OCI-LY7 (cell line): ENCODE measurements at places on chromosomes 7 and 10.
A peak's percentile ranks its signal among the peaks of the same experiment; 100 is the strongest.

DNA sequence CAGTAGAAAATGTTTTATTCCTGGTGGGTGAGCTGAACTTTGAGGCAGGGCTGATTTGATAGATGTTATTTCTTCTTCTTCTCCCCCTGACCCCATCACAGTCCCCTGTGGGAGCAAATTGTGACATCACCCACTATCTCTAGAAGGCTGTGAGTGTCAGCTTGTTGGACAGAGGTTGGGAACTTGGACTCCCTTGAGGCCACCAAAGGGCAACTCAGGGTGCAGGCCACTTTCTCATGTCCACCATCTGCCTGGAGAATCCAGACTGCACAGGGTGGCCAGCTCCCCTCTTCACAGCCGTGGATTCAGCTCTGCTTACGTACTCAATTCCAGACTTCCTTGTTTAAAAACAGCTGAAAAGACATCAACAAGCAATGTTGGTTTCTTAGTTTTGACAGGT, 103.0 kb downstream of the LRRC18 start:
- no peak for DNase-seq

GRCh38 chr10:1544929-1545328, 192.4 kb downstream of the ADARB2 start:
- DNase-seq = no peak

DNA sequence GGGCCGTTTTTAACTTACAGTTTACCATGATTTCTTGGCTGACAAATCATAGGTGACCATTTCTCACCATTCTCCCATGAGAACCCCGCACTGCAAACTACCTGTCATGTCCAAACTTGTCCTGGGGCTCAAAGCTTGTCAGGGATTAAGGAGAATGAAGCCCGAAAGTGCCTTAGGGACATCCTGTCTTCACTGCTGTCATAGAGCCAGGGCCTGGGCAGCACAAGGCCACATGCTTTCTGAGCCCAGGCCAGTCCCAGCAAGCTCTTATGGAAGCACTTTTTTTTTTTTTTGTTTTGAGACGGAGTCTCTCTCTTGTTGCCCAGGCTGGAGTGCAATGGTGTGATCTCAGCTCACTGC, 33.9 kb downstream of the CCM2 start:
- DNase-seq = no peak

GRCh38 chr10:77583527-77583926, 54.1 kb downstream of the KCNMA1 start:
- no peak for DNase-seq

DNA sequence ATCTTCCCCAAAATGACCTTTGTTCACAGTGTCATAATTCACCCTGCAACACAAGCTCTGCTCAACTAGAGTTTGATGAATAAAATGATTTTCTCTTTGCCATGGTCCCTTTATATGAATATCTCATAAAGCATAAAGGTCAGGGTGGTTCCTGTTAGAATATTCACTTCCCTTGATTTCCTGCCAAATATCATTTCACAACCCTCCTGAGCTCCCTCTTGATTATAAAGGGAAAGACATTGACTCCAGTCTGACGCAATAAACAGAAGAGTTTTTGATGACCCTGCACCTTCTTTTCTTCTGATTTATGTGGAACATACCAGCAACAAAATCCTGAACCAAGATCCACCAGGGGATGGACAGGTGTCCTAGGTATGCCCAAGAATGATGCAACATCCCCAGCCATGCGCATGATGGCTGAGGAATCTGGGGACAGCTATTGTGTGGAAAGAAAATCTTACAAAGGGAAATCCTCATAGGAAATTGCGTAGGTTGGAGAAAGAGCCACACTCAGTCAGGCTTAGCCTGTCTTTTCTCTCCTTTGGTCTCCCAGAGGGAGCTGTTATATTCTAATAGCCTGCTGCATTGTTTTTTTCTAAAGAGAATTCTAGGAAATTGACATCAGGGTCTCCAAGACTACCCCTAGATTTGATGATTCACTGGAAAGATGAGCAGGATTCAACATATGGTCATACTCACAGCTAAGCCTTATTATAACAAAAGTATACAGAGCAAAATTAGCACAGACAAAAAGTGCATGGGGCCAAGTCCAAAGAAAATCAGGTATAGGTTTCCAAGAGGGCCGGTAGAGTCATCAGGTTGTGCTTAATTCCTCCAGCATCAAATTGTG, 18.8 kb downstream of the IFIT3 start:
- no peak for DNase-seq

GRCh38 chr10:58331646-58332045, 3.2 kb upstream of the UBE2D1 start:
- DNase-seq = no peak

GRCh38 chr10:10699427-10699826, 318.2 kb upstream of the CELF2 start:
- no peak for DNase-seq

- DNase-seq = peak; percentile 97
Observed at GRCh38 chr7:25968205-25968993, 183.6 kb upstream of the NFE2L3 start.

- DNase-seq = no peak
Observed at GRCh38 chr10:84004221-84004620, 135.1 kb upstream of the GHITM start.

DNA sequence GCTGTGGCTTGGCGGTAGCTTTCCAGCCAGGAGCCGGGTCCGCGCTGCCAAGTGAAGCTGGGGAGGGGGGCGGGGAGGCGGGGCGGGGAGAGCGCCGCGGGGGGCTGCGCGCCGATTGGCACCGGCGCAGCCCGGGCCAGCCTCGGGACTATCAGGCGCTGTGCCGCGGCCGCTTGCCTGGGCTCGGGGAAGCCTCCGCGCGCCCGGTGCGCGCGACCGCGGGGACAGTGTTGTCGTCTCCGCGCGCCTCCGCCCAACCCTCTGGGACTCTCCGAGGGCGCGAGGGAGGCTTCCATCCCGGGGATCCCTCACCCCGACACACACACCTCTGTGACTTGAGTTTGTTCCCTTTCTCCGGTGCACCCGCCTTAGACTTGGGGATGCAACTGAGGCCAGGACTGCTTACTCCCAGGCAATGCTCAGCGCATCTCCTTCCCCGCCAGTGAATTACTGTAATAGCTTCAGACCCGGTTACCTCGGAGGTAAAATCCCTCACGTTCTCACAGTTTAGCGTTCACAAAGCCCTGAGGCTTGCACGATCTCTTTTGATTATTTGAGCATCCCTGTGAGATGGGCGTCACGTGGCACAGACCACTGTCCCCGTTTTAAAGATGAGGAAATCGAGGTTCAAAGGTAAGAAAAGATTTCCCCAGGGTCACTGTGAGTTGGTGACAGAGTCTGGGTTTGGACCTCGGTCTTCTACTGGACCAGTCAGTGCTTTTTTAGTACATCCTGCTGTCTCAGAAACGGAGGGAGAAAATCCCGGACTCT, at the start of gene NKX1-2:
NKX1-2 (minus strand) TSS at position 24 of the 771 bp plus-strand sequence. CDS start 92 bp downstream, outside the sequence.
- DNase-seq = no peak

DNA sequence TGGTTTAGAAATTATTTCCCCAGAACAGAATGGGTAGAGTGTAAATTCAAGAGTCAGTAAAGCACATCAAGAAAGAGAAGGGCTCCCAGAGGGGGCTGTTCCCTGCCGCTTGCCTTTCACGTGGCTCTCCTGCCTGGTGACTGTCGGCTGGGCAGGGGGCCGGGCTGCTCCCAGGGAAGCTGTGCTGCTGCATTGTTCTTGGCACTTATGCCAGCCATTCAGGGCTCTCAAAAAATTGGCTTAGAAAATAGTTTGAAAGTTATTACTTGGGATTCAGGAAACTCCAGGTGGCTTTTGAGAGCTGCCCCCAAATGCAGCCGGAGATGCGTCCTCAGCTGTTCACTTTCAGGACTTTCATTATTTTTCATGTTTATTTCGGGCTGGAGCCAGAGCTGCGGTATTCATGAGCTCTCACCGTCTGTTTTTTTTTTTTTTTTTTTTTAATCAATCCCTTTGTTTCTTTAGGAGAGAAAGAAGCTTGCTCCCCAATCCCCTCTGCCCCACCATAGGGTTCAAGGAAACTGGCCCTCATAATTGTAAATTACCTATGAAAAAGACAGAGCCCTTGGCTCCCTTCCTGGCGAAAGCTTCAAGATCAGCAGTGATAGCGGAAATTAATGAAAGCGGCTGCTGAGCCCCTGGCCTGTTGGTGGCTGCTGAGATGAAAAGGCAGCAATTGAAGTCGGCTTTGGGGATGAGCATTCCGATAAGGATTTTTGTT, 94.1 kb downstream of the SORCS3 start:
- no peak for DNase-seq
